ENCODE measurements at places on chromosomes 13 and 19.

GRCh38 chr13:114024603-114025404 is 50.9 kb upstream of the C13orf46 start:
- no peak for DNase-seq

DNA sequence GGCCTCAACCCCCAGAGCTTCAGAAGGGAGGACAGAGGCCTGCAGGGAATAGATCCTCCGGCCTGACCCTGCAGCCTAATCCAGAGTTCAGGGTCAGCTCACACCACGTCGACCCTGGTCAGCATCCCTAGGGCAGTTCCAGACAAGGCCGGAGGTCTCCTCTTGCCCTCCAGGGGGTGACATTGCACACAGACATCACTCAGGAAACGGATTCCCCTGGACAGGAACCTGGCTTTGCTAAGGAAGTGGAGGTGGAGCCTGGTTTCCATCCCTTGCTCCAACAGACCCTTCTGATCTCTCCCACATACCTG is 969 bp upstream of the CEACAM5 start:
- DNase-seq = no peak

- no peak for DNase-seq
These were observed 118.6 kb downstream of the TBC1D4 start for GRCh38 chr13:75363371-75363770.

- DNase-seq = peak; percentile 92
These were observed 97.0 kb downstream of the INSR start for GRCh38 chr19:7197119-7197759.

- DNase-seq = no peak
These were observed 32.2 kb downstream of the MYO9B start for GRCh38 chr19:17107546-17108452.

GRCh38 chr13:39699274-39699673 is 43.8 kb downstream of the COG6 start:
- DNase-seq = no peak

GRCh38 chr13:25874907-25875306 is 176.9 kb downstream of the SHISA2 start:
- DNase-seq = peak; percentile 62

- DNase-seq = peak; percentile 20
These were observed 18.7 kb downstream of the GPR180 start for GRCh38 chr13:94620286-94620896.

GRCh38 chr13:105048677-105049076 is 1486.8 kb downstream of the EFNB2 start:
- no peak for DNase-seq

GRCh38 chr19:29278716-29279115 is 65.8 kb upstream of the UQCRFS1 start:
- no peak for DNase-seq

DNA sequence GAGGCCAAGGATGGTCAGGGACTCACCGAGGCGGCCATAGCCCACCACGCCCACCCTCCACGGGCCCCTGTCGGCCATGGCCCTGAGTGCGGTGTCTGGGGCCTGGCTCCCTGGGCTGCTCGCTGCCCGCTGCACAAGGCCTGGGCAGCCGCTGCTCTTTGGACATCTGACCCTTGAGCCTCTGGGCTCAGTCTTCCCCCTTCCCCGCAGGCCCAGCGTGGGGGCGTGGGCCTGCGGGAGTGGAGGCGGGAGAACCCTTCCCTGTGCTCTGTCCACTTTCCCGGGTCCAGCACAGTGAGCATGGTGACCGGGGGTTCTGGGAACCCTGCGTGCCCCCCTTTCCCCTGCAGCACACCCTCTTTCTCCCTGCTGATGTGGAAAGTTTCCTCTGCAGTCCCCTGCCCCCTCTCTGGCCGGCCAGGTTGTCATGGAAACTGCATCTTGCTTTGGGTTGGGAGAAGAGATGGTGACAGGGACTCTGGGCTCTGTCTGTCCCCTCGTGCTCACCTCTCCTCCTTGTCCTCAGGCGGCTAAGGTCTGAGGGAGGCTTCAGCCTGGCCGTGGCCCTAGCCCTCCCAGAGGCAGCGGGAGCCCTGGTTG is at the start of gene ASPDH:
Gene ASPDH (minus strand): TSS at position 168 of the 600 bp plus-strand sequence. CDS start 90 bp downstream, at position 78.
- no peak for DNase-seq

GRCh38 chr13:33204130-33204927 is 81.2 kb downstream of the STARD13 start:
- no peak for DNase-seq

DNA sequence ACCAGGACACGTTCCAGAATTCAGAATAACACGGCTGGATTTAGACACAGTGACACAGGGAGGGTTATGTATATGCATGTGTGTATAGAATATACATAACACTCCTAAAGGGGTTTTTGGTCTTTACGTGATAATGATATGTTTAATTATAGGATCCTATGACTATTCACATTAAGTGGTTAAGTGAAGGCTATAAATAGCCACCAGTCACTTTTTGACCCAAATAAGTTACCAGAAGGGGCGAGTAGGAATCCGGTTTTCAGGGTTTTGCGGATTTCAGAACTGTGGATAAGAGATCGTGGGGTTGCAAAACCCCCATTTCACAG is 6.9 kb downstream of the ANGPTL6 start:
- DNase-seq = no peak

DNA sequence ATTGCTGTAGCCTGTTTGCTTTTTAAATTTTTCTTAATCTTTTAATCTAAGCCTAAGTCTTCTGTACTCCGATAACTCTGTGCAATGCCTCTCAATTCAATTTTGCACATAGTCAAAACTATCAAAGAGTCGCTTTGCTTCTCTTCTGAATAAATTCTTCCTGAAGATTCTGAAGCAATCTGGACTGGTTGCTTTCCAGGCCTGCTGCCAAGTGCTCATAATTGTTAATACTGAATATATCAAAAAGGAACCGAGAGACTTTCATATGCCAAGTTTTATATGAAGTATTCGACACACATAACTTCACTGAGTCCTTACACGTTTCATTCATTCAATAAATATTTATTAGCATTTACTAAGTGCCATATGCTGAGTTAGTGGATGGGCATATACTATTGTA is 91.3 kb downstream of the EDNRB start:
- no peak for DNase-seq

DNA sequence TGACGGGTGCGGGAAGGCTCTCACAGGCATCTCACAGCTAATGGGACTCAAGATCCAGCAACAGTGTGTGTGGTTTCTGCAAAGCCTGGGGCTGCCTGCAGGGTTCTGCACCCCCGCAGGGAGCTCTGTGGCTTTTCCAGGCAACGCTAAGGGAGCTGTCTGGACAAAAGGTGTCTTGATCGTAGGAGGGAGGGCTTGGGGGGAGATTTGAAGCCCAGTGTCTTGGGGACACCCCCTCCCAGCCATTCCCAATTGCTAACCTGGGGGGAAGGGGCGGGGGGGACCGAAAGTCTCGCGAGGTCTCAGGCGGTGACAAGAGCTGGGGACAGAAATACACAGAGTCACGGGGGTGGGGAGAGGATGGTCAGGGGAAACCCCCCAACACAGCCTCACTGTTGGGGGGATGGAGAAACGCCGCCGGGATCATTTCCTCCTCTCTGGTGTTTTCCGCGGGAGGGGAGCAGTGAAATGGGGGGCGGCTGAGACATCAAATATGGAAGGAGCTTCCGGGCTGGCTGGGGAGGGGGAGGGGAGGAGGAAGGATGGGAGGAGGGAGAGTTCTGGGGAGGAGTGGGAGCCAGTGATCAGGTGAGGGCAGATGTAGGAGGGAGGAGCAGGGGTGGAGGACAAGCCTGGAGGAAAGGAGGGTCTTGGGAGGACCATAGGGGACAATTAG is 13.3 kb downstream of the KCNC3 start:
- peak; percentile 28 for DNase-seq

DNA sequence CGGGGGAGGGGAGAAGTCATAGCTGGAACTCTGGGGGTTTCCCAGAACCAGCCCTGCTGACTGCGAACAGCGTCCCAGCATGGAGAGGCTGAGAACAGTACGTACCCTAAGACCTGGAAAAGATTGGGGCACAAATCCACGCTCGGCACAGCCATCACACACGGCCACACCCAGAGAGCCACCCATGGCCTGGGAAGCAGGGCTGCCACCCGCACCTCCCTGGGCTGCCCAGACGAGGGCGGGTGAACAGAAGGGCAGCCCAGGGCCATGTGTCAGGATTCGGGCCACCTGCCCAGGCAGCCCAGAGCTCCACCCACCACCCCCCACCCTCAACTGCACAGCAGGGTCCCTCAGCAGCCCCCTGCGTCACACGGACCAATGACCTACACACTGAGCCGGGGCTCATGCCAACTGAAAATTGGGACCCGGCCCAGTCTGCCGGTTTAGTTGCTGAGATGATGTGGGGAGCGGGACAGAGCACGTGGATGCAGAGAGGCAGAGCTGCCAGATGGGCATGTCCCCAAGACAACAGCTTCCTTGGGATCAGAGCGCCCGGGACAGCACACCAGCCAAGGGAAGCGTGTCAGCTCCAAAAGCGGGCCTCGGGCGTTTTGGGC is 8.5 kb downstream of the UBXN6 start:
- no peak for DNase-seq

DNA sequence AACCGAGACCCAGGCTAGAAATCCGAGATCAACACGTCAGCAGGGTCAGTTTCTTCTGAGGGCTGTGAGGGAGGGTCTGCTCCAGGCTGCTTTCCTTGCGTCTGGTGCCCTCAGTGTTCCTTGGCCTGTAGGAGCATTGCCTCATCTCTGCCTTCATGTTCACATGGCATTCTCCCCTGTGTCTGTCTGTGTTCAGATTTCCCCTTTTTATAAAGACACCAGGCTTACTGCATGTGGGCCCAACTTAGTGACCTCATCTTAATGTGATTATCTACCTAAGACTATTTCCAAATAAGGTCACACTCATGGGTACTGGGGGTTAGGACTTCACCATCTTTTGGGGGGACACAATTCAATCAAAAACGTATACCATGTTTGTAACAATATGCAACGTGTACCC is 57.2 kb upstream of the C1QTNF9 start:
- no peak for DNase-seq

GRCh38 chr13:42119875-42120274 is 71.4 kb downstream of the DGKH start:
- DNase-seq = no peak

DNA sequence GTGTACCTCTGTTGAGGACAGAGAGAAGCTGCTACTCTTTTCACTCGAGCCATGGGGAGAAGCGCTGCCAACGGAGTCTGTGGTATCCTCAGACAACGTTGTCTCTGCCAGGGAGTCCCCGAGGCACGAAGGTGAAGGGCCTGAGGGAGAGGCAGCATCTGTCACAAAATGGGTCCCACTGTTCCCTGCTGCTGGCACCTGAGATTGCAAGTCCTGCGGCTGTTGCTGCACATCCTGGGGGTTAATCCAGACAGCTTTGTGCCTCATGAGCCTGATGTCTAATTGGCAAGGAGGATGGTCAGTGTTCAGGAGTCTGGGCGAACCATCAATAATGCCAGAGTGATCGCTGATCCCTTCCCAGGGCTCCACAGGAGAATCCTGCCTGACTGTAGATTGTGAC is 15.0 kb downstream of the RUBCNL start:
- DNase-seq = no peak

GRCh38 chr13:98664047-98664446 is 87.1 kb upstream of the STK24 start:
- DNase-seq = peak; percentile 77

DNA sequence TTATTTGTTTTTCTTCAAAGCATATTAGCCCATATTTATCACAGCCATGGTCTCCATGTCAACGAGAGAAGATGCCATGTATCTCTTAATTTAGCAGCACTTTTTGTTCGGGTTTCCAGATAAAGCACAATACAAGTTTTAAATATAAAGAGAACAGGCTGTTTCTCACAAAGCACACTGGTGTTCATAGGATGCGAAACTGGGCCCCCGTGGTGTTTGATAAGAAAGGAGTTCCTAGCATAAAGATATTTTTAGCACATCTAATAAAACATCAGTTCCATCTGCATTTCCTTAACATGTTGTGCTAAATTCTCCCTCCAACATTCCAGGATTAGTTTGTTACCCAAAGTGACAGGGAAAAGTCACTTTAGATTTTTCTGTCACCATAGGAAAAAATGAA is 72.4 kb upstream of the EDNRB start:
- no peak for DNase-seq

DNA sequence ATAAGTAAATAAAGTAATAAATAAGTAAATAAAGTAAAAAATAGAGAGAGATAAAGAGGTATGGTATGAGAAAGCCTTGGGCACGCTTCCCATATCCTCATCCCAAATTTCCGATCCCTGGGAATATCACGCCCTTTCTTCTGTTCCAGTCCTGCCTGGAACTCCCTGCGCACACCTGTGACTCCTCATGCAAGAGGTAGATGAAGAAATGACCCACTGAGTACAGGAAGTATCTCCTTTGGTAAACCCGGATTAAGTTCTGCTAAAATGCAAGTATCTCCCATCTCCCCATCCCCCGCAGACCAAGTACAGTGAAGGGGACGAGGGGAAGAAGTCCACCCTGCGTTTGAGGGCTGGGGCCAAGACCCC is 399 bp upstream of the ZNF136 start:
- DNase-seq = no peak

- DNase-seq = no peak
These were observed 1.9 kb downstream of the NAPA start for GRCh38 chr19:47512948-47513319.

GRCh38 chr13:102960959-102961358 is 105.3 kb downstream of the SLC10A2 start:
- DNase-seq = no peak

- DNase-seq = no peak
These were observed 469.9 kb downstream of the GPC5 start for GRCh38 chr13:91868351-91868750.

DNA sequence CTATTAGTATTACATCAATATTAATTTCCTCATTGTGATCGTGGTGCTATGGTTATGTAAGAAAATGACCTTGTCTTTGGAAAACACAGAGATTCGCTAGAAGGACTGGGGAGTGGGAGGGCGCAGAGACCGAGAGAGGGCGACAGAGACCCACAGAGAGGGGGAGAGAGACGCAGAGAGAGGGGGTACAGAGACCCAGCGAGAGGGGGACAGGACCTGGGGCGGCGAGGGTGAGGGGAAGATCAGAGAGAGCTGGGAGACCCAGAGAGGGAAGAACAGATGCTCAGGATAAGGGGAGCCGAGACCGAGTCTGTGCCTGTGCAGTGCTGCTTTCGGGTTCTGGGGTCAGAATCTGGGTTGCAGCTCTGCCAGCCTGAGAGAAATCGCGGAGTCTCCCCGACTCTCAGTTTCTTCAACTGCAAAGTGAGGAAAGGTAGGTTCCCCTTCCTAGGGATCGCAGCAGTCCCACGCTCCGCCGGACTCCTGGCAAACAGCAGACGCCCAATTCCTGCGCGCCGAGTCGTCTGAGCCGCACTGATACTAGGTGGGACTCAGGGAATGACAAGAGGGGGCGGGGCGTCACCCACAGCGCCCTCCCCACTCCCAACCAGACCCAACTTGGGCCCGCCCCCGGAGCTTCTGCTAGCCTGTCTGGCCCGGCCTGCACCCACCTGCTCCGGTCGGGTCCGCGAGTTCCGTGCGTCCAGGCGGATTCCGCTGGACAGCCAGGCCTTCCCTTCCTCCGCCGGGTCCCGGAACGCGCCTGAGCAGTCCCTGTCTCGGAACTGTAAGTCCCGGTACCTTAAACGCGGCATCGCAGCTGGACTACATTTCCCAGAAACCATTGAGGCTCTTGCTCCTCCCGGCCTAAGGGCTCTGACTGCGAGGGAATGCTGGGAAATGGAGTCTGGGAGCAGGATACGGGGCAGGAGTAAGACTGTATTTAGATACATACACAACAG is 15.3 kb downstream of the IZUMO2 start:
- peak; percentile 76 for DNase-seq

- DNase-seq = no peak
These were observed 211.5 kb downstream of the URI1 start for GRCh38 chr19:30153326-30154210.
